ENCODE measurements at places on chromosomes 6 and 20.
A peak's percentile ranks its signal among the peaks of the same experiment; 100 is the strongest.

DNA sequence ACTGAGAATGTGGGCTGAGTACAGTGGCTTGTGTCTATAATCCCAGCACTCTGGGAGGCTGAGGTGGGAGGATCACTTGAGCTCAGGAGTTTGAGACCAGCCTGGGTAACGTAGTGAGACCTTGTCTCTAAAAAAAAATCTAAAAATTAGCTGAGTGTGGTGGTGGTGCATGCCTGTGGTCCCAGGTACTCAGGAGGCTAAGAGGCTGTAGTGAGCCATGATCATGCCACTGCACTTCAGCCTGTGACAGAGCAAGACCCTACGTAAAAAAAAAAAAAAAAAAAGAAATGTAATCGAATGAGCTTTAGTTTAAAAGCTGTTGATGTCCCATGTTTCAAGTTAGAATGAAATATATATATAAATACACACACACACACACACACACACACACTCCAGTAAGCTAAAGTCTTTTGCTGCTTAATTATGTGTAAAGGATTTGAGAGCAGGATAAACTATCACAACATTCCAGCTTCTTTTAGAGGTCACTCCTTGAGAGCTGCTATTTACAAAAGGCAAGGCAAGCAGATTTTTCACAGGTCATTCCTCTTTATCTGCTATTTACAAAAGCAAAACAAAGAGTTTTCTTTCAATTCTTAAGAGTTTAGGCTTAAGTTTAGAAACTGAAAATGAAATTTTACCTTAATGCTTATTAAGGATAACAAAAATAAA is 4.7 kb upstream of the MICAL1 start:
- DNase-seq = no peak

- no peak for DNase-seq
These were observed 132.4 kb upstream of the FBXL4 start for GRCh38 chr6:99080191-99080590.

- DNase-seq = peak; percentile 74
These were observed 130.5 kb downstream of the WDR27 start for GRCh38 chr6:169571123-169571962.

- no peak for DNase-seq
These were observed 2.0 kb downstream of the MMP9 start for GRCh38 chr20:46010491-46011391.

Data from astrocyte of the spinal cord (primary cell).